ENCODE measurements at places on chromosomes 1 and 21. TPM values are rescaled to one million over a fixed set of nuclear protein-coding genes. Genes with fewer than 3 reads are reported as not detected.

DNA sequence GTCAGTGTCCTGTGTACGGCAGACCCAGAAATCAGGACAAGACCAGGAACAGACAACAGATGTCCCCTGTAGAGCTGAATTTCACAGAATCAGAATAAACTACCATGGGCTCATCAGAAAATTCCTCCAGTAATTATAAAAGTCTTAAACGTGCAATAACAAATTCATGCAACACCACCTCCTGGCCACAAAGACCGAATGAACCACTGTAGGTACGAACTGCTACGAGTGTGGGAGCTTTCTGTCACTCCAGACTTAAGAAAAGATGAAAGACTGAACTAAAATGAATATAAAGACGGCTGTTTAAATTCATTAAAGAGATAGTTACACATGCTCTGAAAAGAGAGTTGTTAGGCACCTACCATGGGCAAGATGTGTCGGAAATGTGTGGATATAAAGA, 333.5 kb downstream of the RRAGC start:
- DNase-seq: no peak

DNA sequence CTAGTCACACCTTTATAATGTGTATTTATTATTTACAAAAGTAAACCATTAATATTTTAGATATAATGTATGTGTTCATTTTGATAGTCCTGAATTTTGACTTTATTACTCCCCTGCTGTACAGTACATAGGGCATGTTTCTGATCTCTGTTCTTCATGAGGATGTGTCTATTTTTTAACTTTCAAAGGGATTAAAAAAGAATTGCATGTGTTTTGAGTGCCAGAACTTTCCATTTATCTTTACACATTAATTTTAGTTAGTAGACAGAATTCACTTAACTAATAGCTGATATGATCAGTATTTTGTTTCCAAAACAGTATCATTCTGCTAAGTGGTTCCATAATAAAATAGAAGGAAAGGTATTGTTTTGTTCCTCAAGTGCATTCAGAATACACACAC, 3.1 kb downstream of the PBX1 start:
- DNase-seq: no peak

- no peak for DNase-seq
Observed at GRCh38 chr1:180909462-180909976, 3.2 kb upstream of the KIAA1614 start.

DNA sequence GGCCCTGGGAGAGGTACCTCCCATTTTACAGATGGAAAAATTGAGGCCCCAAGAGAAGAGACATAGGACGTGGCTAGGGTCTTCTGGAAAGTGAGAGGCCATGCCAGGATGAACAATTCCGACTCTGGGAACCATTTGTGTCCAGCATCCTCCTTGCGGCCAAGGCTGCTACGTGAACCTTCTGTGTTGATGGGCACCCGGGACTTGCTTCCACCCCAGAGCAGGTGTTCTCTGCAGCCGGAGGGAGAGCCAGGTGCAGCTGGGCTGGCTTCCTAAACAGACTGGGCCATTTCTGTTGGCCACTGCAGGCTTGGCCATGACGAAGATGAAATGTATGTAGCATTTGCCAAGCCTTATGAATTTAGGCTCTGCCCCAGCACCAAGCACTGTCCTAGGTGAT, 118.9 kb downstream of the PRDM2 start:
- DNase-seq: no peak

DNA sequence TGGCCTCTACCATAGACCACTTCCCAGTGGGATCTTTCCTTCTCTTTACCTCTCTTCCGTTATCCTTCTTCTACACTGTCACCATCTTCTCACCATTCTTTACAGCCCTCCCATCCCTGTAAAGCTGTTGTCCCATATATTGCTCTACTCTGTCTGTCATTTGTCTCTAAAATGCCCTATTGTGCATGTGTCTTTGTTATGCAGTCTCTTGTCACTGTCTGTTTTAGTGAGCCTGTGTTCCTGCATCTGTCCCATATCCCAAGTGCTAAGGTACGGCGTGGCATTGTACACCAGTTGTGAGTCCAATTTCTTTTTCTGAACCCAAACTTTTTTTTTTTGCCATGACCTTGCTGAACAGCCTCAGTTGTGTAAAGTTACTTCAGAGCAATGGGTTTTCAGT, 8.8 kb upstream of the ZBTB18 start:
- no peak for DNase-seq

DNA sequence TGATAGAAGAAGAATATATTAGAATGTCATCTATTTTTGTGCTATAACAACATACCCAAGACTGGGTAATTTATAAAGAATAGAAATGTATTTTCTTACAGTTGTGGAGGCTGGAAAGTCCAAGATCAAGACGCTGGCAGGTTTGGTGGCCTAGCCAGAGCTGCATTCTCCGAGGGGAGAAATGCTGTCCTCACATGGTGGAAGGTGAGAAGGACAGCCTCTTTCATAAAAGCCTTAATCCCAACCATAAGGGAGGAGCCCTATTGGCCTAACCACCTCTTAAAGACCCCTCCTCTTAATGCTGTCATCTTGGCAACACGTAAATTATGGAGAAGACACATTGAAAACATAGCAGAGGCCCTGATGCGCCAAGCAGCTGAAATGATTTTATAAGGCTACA, 60.1 kb upstream of the KAZN start:
- DNase-seq: no peak

The NOS1AP gene
- total RNA-seq: not detected

The OR6K3 gene
- total RNA-seq: not detected

The IL24 gene
- total RNA-seq: not detected

The ADAM30 gene
- not detected for total RNA-seq

The TDRD5 gene
- total RNA-seq: not detected
